ENCODE measurements at places on chromosomes 7 and 10.

DNA sequence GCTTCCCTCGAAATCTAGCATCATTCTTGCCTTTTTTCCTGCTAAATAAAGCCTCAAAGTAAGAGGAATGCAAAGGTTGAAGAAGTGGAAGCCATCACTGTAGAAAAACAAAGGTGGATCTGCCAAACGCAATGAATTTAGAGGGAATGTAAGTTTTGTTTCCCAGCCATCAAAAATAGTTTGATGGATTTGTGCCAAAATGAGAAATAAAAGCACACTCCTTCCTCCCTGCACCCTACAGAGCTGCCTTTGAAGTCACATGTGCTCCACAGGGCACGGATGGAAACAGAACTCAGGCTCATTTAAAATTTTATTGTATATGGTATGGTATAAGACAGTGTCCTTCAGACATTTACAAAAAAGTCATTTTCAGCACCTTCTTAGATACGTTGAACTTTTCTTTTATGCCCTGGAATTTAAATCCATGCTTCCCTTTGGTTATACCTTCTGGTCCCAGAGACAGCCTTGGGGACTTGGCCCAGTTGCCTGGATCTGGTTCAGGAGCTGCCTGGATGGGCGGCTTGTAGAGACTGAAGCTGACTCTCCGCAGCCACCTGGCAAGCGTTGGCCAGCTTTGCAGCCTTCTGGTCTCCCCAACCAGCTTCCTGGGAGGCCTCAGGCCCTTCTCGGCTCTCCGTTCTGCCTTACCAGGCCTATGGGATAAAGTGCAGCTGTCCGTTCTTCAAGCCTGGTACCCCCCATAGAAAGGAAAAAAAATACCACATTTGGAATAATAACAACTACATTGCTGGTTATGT, 228.5 kb upstream of the NEBL start:
- DNase-seq: no peak

DNA sequence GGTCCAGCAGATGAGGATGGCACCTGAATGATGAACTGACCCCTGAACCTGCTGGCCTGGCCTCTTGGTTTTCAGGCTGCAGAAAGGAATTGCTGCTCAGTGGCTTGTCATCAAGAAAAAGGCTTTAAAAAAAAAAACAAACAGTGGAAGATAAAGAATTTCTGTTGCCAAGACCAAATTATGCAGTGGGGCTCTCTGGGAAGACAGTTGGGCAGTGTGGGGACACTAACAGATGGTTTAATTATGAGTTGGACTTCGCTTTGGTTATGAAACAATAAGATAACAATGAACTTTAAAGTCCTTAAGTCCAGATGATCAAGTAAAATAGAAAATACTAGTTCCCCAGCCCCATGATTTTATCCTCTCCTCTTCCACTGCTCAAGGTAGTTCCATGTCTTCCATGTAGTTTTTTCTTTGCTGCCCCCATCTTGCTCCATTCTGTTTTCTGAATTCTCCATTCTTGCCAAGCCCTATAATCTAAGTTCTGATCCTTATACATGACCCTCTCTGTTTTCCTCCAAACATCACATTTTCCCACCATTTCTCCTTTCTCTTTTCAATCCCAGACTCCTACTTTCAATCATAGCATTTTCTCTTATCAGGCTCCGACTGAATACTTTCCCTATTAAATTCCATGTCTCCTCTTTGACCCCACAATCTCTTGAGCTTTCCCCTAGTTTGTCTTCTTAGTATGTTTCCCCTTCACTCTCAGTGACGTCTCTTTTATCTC, 52.6 kb downstream of the ANK3 start:
- no peak for DNase-seq

DNA sequence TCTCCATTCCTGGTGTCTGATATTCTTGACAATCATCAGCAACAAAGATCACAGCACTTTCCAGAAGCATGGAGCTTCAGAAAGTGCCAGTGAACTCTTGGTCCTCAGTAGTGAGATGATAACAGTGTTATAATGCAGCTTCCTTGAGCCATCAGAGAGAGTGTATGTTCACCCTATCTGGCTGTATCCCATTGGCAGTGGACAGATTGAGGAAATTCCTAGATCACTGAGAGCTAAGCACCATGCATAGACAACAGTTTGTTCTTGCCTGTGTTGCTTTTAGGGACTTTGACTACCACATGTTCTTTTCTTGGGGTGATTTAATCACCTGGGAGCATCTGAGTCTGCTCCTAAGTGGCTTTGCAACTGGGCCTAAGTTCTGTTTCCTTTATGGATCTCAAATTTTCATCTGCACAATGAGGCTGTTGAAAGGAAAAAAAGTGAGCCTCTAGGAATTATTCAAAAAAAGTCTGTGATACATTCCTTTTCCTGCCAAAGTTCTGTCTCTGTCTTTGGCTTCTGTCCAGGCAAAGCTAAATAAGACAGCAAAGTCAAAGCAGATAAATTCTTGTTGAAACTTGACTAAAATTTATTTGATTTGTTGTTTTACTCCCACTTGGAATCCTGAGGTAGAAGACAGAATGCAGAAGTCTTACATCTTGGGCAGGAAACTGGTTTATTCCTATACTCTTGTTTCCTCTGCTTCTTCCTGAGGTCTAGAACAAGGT, 14.5 kb upstream of the ZNF282 start:
- DNase-seq: no peak

DNA sequence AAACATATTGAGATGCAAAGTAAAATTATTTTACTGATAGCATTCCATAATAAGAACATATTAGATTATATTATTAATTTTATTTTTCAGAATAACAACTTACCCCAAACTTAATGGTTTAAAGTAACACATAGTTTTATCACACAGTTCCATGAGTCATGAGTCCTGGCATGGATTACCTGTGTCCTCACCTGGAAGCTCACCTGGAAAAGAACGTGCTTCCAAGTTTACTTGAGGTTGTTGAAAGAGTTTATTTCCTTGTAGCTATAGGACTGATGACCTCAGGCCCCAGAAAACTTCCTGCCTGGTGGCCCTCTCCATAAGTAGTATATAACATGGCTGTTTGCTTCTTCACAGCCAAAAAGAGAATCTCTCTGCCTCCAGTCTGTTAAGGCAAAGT, 254.6 kb downstream of the TFEC start:
- DNase-seq: no peak

DNA sequence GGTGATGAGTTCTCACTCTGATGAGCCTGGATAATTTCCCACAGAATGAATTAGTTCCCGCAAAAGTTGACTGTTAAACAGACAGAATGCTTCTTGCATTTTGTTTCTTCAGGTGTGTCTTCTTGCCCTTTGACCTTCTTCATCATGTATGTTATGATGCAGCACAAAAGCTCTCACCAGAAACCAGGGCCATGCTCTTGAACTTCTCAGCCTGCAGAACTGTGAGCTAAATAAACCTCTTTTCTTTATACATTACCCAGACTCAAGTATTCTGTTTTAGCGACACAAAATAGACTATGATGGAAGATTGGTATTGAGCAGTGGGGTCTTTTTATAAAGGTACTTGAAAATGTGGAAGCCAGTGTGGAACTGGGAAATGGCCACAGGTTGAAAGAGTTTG, 95.2 kb upstream of the TNS3 start:
- DNase-seq: no peak

GRCh38 chr10:59131666-59132065, 44.8 kb upstream of the PHYHIPL start:
- no peak for DNase-seq

DNA sequence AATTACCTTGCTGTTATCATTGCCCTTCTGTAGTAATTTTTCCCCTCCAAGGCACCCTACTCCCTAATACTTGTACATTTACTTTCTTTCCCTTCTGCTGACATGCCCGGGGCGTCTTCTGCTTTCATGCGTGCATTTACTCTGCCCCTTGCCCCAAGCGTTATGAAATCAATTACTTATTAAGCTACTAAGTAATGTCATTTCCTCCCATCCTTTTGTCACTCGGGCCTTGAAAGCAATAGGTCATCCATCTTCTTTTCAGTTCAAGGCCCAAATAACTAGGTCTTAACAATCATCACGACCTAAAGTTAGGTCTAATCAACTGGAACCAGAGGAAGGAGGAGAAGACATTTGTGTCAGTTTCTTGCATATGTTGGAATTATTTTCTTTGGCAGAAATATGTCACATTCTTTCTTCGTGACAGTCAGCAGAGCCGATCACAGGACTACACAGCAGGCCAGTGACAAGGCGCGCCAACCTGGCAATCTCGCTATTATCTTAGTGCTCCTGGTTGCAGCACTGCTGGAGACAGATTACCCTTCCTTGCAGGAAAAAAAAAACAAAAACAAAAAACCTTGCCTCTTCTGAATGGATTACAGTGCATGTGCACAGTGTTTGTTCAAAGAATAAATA, 179.2 kb downstream of the RELN start:
- no peak for DNase-seq

DNA sequence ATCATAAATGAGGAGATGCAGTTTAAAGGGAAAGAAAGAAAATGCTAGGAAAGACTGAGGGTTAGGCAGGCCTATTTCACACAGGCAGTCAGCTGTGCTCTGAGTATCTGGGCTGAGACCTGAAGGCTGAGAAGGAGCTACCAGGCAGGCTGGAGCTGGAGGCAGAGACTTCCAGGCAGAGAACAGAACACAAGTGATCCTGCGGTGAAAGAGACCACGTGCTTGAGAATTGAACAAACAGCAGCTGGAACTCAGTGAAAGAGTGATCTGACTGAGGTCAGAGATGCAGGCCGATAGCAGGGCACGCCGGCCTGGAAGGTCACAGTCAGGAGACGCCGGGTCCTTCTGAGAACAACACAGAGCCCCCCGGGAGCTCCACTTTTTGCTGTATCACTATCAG, 147.8 kb downstream of the ADAM12 start:
- no peak for DNase-seq

DNA sequence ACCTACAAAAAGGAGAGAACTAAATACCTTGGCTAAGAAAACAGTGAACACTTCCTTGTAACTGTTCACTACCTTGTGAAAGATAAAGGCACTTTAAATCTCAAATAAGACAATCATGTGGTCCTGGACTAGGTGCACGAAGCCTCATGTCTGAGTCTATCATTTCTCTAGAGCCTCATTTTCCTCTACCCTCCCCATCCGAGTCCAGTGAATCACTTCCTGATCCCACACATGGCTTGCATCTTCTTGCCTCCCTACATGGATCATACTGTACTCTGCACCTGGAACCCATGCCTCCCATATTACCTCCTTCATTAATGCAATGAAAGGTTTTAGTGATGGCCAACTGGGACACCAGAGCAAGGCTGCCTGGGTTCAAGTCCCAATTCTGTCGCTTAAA, 34.5 kb downstream of the SNX10 start:
- DNase-seq: no peak

GRCh38 chr7:129777993-129778769, 166.7 kb downstream of the NRF1 start:
- no peak for DNase-seq

DNA sequence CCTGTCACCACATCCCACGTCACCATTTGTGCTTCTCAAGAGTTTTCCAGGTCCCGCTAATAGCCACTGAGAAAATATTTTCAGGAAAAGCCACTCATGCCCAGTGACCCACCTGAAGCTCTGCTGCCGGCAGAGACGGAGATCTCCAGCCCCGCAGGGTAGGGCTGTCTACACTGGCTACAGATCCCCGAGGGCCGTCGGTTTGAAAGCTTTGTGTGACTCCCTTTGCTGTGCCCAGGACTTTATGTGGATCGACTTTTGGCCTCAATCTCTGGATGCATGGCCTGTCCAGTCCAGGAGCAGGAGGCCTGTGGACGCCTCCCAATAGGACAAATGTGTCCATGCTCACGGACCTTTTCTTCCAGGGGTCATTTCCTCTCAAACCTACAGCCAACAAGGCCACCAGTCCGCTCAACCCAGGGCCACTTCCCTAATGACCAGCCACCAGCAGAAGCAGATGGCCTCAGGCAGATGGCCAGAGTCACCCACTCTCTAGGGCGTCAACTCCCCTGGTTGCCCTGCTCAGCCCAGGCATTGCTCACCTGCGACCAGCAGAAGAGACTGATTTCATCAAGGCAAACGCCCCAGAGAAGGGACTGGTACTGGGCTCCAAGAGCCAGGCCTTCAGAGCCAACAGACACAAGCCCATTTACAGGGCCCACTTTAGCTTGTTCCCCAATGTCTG, 76.4 kb downstream of the OAT start:
- DNase-seq: no peak

DNA sequence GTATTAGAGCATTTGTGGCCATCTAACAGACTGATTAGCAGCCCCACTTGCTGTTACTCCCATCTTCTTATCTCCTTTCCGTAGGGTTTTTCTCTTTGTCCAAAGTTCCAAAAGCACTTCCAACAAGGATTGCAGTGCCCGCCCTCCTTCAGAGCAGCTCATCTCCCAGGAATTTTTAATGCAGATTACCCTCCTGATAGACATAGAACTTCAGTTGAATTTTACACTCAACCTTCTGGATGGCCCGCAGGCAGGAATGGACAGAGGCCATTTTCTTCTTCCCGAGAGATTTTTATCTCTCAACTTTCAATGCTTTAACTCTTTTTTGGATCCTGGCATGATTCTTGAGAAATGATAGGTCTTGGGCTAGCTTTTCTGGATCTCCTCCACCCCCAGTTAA, 23.3 kb downstream of the PRKG1 start:
- no peak for DNase-seq

GRCh38 chr7:154472343-154472742, 420.1 kb downstream of the DPP6 start:
- no peak for DNase-seq

DNA sequence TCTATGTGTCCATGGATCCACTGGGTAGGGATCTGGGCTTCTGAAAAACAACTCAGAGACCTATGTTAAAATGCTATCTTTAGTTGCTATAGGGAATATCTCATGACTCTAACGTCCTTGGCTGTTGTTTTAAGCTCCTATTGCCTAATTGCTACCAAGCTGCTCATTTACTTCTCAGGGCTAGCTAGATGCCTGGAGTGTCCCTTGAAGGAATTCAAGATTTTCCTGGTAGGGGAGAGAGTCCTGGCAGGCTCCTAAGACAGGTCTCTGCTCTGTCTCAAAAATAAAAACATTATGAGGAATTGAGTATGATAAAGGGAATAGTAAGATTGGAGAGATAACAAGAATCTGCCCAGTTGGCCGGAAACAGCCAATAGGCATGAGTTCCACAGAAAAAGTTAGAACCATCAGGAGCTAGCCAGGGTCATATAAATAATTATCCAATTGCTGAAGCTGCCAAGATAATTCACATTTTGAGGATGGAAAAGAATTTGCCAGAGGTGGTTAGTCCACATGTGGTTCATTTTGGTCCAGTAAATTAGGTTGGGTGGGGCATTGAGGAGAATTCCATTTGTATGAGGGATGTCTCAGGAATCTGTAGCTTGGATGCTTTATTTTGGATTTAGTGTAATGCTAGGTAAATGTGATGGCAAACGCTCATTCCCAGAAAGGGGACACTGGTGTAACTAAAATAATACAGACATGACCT, 362.7 kb upstream of the VSTM2A start:
- DNase-seq: no peak

GRCh38 chr7:43384616-43385308, 198.1 kb upstream of the STK17A start:
- DNase-seq: no peak

DNA sequence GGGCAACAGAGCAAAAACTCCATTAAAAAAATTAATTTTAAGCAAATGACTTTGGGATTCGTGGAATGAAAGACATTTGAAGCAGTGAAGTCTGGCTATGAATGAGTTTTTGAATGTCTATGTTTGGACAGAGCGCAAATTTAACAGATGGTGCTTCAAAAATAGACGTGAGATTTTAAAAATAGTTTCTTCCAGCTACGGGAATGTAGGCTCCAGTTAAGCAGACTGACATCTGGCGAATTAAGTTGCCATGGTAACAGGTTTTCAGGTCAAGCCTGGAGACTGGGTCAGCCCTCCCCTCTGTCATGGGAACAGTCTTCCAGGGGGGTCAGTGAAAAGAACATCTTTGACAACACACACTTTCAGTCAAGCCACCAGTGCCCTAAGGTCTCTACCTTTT, 62.0 kb downstream of the MYOF start:
- DNase-seq: no peak

All from NCI-H1417 treated with DMSO at 0.1 percent for 48 hours (cell line).